Tibial artery (tissue), 4 donors: ENCODE measurements at places on chromosomes 2 and 18.

DNA sequence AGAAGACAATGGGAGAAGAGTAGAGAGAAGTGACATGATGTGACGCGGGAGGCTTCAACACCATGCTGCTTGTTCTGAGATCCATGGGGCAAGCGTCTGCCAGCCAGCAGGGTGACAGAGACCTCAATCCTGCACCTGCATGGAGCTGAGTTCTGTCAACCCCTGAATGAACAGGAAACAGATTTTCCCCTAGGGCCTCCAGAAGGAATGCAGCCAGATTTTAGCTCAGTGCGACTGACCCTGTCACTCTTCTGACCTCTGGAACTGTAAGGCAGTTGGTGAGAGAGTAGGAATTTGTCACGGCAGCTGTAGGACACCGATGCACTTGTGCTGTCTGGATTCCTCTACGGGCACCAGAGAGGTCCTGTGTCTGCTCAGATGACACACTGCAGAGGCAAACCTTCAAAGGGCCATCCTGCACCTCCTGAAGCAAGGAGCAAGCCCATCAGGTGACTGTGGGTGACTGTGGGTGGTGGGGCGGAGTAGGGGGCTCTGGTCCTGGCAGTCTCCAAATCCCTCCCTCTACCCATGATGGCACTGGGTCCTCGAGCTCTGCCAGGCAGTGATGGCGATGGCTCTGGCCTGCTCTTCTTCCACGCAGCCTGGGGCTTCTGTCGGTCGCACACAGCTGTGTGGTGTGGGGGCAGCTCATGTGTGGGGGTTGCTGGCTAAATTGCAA, 194.3 kb upstream of the TWIST2 start:
- no peaks in the 10 kb centered on the region for H3K27me3 ChIP-seq
- H3K4me3 ChIP-seq = no peak overlapping the region
- no peaks in the 10 kb centered on the region for H3K36me3 ChIP-seq
- H3K27ac ChIP-seq = no peak overlapping the region

GRCh38 chr2:20130821-20131645, 79.6 kb upstream of the LAPTM4A start:
- no peak overlapping the region for H3K27ac ChIP-seq
- H3K27me3 ChIP-seq = peaks cover 30% of the 10 kb centered on the region
- DNase-seq = no peak
- H3K4me3 ChIP-seq = no peak overlapping the region
- H3K4me1 ChIP-seq = no peaks in the 10 kb centered on the region
- no peaks in the 10 kb centered on the region for H3K36me3 ChIP-seq

DNA sequence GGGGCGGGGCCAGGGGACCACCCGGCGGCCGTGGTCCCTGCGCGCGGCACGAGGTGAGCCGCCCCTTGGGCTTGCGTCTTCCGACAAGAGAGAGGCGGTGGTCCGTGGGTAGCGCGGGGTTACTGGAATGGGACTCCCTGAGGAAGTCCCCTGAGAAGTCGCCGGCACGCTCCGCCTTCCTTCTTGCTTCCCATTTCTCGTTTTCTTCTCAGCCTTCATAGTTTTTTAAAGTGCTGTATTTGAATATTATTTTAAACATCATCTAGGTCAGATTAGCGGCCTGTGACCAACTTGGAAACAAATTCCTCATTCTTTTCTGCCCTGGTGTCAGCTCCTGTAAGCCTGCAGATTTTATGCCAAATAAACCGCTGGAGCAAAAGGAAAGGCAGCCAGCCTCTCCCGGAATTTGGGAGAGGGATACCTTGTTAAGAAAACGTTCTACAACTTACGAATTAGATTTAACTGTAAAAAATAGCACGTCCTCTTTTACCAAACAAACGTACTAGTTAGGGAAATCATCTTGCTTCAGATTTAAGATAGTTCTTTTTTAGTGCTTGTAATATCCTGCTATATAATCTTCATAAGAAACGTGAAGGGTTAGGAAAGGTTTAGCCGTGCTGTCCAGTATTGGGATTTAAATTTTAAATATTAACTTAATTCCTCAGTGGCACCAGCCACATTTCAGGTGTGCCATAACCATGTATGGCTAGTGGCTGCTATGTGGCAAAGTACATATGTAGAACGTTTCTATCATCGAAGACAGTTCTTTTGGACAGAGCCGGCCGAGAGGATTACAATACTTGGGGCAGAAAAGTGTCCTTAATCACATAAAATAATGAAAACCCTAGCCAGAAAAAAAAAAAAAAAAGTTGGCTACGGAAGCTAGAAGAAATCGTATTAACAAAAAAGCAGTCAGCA, 628 bp upstream of the PTPN2 start:
- no peaks in the 10 kb centered on the region for H3K36me3 ChIP-seq
- peak overlapping the region; percentile 93 for H3K27ac ChIP-seq
- DNase-seq = peak; percentile 57
- H3K4me1 ChIP-seq = peaks cover 9% of the 10 kb centered on the region
- H3K4me3 ChIP-seq = peak overlapping the region; percentile 82

- no peak for DNase-seq
- H3K4me3 ChIP-seq = no peak overlapping the region
- no peaks in the 10 kb centered on the region for H3K27me3 ChIP-seq
- peak overlapping the region; percentile 55 for H3K27ac ChIP-seq
Observed at GRCh38 chr2:20027260-20027677, 14.8 kb upstream of the MATN3 start.

DNA sequence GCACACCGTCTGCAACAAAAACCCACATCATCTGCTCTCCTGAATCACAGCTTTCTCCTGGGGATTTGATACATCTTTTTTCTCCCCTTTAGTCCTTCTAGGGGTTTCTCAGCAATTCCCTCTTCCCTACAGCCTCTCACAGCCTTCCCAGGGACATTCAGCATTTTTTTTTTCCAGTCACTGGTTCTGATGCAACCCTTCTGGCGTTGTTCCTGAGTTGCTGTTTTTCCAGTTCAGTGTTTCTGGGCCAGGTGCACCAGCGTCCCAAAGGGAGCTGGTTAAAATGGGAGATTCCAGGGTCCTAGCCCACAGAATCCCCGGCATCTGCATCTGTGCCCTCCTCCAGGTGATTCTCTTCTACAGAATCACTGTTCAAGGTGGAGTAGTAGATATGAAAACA, 36.1 kb downstream of the ADCY3 start:
- H3K36me3 ChIP-seq = no peaks in the 10 kb centered on the region
- H3K27ac ChIP-seq = no peak overlapping the region
- H3K27me3 ChIP-seq = no peaks in the 10 kb centered on the region
- DNase-seq = no peak
- peaks cover 15% of the 10 kb centered on the region for H3K4me1 ChIP-seq
- no peak overlapping the region for H3K4me3 ChIP-seq
